ENCODE measurements at places on chromosomes 1 and 21.

- DNase-seq, result no peak
Measured at GRCh38 chr1:14522926-14523241, 75.6 kb upstream of the KAZN start.

- no peak for DNase-seq
Measured at GRCh38 chr1:221294242-221294641, 415.0 kb downstream of the HLX start.

- no peak for DNase-seq
Measured at GRCh38 chr1:227943381-227944089, 4.2 kb downstream of the WNT9A start.

DNA sequence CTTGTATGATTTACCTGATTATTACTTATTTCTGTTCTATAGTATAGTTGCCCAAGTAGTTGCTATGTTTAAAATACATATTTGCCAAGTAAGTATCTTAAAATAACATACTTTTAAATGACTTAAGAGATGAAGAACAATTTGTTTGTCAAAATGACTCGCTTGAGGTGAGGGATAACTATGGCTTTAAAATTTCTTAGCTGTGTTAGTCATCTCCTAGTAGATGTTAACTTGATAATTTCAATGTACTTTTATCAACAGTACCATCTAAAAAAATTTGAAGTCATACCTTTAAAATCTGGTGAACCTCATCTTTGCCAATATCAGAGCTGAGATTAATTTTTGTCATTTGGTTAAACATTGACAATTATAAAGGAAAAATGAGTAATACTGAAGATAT is 37.7 kb downstream of the ODR4 start:
- no peak for DNase-seq

GRCh38 chr1:89896105-89896942 is 75.5 kb downstream of the LRRC8D start:
- DNase-seq, result peak; percentile 26

- DNase-seq, result no peak
Measured at GRCh38 chr1:19635646-19636045, 8.5 kb upstream of the NBL1 start.

Data from inflammatory macrophage treated with lipopolysaccharide for 4 hours (primary cell).